ENCODE measurements at places on chromosomes 6 and 20.
A peak's percentile ranks its signal among the peaks of the same experiment; 100 is the strongest.

- no peak for DNase-seq
Measured at GRCh38 chr6:1202201-1202600, 109.7 kb upstream of the FOXQ1 start.

GRCh38 chr20:3652676-3653596 is 10.3 kb downstream of the GFRA4 start:
- DNase-seq: no peak

DNA sequence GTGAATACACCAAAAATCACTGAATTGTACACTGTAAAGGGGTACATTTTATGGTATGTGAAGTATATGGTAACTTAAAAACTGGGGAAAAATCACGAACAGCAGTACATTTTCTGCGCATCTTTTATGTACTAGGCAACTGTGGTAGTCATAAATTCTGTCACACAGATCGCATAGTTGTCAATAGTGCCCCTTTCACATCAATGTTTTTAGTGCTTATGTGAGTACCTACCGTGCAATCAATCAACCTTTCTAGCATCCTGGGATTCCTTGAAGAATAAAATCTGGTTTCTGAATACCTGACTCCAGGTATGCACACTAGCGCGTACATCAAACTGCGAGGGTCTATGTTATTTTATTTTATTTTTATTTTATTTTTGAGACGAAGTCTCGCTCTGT is 637 bp upstream of the RPF2 start:
- DNase-seq: no peak

GRCh38 chr6:105886066-105886813 is 199.9 kb upstream of the PRDM1 start:
- DNase-seq: no peak

GRCh38 chr6:10595731-10596664 is 74.8 kb downstream of the GCNT2 start:
- no peak for DNase-seq

DNA sequence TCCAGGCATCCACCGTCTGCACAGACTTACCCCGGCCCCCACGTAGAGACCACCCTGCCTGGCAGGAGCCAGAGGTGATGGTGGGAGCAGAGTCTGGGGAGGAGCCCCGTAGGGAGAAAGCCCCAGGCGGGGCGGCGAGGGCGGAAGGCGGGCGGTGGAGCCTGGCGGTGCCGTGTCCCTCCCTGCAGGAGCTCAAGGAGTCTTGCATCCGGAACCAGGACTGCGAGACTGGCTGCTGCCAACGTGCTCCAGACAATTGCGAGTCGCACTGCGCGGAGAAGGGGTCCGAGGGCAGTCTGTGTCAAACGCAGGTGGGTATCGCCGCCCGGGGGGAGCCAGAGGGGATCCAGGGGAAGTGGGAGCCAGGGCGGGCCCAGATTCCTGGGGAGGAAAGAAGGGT is 6.0 kb downstream of the CLPSL1 start:
- DNase-seq: no peak

DNA sequence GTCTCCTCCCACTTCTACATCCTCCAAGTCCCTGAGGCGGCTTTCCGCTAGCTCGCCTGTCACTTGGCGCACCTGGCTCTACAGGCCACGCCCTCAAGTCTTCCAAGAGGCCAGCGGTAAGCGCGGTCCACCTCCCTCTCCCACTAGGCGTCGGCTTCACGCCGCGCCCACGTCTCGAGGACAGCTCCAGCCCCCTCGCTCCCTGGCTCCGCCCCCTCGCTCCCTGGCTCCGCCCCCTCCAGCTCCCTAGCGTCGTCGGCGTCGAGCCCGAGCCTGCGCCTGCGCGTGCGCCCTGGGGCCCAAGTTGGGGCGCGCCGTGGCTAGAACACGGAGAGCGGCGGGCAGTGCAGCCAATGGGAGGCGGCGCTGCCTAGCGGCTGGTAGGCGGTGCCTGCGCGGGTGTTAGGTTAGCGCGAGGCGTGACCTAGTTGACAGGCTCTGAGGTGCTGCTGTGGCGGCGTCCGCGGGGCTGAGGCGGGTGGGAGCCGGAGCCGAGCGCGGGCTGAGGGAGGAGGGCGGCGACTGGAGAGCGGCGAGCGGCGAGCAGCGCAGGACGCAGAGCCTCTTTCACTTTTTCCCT is at the start of gene MACROD2:
MACROD2 (plus strand) TSS at position 431 of the 580 bp plus-strand sequence.
- DNase-seq: peak; percentile 95

DNA sequence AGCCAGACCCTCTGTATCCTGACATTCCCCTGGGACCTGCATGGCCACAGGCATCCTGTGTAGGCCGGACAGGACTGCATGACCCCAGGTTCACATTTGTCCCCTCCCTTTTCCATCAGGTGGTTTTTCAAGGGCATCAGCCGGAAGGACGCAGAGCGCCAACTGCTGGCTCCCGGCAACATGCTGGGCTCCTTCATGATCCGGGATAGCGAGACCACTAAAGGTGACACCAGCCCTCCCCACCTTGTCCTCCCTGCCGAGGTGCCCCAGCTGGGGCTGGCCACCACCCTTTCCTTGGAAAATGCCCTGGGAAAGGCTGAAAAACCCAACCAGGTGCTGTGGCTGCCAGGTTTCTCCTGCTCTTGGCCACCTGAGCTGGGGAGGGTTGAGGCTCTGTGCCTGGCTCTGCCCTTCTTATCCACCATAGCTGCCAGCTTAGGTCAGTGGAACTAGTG is 27.6 kb downstream of the HCK start:
- DNase-seq: no peak

GRCh38 chr6:111533087-111533784 is 50.2 kb upstream of the REV3L start:
- no peak for DNase-seq

Data from NCI-H460 (cell line).